ENCODE measurements at places on chromosomes 16 and 17.

DNA sequence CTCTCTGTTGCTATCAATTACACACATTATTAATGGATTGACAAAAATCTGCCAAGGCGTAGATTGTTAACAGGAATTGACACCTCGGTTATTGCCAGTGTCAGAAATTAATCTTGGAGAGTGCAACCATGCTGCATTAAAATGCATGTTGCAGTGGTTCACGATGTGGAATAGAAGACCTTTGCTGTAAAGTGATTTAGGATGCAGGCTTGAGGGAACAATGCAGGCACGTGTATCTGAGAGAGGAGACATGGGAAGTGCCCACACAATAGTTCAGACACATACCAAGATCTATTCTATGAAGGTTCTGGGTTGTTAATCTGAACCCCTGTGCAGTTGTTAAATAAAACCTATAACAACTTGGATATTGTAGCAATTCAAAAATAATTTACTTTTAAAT is 1032.8 kb upstream of the CDH8 start:
- DNase-seq, result no peak

DNA sequence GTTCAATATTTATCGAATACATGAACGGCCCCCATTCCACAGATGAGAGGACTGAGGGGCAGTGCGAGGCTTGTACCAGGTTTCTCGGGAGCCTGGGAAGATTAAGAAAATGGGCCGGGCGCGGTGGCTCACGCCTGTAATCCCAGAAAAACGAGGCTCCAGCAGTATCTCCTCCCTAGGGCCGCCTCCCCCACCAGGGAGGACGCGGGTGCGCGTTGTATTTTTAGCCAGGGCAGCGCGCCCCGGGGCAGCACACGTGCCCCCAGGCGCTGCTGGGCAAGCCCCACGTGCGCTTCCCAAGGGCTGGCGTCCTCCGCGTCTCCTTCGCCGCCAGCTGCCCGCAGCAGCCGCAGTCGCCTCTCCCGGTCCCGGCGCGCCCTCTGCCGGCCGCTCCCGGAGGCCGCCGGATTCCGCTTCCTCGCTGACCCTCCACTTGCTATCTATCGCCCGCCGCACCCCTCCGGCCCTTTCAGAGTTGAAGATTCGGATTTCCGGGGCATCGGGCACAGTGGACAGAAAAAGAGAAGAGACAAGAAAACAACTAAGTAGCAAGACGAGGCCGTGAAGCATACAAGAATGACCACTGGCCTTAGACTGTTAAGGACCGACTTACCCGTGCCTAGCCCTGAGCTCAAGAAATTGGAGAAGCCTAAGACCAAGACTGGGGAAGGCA is 1.9 kb upstream of the YBX2 start:
- DNase-seq, result peak; percentile 73

DNA sequence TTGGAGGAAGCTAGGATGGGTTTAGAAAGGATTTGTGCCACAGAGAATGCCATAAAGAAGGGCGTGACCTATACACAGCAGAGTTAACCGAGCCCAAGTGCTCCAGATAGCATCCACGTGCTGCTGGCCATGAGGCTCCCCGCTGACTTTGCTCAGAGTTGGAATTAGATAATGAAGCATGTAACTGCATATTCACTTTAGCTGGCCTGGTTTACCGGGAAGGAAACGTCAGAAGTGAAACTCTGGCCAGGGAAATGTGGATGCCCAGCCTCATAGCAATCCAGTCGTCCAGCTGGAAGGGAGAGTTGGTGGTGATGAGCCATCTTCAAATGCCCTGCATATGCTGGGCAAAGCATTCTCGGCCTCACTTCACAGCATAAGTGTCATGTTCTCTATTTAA is 6.1 kb downstream of the KRT35 start:
- DNase-seq, result no peak

GRCh38 chr16:24116989-24117388 is 139.1 kb upstream of the CACNG3 start:
- no peak for DNase-seq

- no peak for DNase-seq
Observed at GRCh38 chr16:49939495-49939894, 83.6 kb upstream of the ZNF423 start.

- DNase-seq, result no peak
Observed at GRCh38 chr16:15858921-15859668, 2.3 kb upstream of the MYH11 start.

DNA sequence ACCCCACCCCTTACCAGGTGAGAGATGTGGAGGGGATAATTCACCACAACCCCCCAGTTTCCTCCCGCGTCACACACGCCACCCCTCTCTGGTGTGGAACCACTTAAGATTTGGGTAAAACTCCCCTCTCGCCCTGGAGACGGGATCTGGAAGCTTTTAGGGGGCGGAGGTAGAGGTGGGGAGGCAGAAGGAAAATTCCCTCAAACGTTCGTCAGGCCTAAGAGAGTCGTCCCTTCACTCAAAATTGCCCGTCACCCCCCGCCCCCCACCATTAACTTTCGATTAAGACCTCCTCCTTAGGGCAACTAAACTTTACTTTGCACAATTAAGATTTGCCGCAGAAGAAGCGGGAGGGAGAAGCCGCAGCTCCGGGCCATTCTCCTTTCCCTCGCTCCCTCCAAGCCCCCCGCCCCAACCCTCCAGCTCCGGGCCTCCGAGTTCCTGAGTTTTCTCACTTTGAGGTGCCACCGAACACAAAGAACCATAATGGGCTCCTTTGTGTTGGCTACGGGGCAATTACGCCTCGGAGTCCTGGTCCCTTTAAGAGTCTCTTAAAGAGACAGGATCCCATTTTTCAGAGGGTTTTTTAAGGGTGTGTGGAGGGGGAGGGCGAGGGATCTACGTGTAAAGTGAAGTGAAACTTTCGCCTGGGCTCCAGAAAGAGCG is 985 bp upstream of the FZD2 start:
- no peak for DNase-seq

GRCh38 chr16:19831678-19832077 is 53.0 kb downstream of the GPRC5B start:
- no peak for DNase-seq

- no peak for DNase-seq
Observed at GRCh38 chr17:62950067-62950466, 16.0 kb upstream of the TANC2 start.

- DNase-seq, result no peak
Observed at GRCh38 chr17:32833076-32833475, 43.8 kb downstream of the MYO1D start.

DNA sequence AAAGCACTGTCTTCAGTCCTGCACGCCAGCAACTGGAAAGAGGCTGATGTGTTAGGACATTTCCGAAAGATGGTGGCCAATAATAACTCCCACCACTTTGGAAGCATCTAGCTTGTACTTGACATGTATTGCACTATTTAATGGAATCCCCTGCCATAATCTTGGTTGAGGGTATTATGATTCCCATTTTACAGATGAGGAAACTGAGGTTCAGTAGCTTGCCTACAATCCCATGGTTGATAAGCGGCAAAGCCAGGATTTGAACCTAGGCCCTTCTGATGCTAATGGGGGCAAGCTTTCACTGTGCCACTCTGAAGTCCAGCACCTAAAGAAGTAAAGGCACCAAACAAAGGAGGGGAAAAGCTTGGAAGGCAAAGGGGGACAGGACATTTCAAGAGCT is 8.0 kb downstream of the CACNG5 start:
- no peak for DNase-seq

- no peak for DNase-seq
Observed at GRCh38 chr17:81176666-81177065, 10.6 kb upstream of the AATK start.

DNA sequence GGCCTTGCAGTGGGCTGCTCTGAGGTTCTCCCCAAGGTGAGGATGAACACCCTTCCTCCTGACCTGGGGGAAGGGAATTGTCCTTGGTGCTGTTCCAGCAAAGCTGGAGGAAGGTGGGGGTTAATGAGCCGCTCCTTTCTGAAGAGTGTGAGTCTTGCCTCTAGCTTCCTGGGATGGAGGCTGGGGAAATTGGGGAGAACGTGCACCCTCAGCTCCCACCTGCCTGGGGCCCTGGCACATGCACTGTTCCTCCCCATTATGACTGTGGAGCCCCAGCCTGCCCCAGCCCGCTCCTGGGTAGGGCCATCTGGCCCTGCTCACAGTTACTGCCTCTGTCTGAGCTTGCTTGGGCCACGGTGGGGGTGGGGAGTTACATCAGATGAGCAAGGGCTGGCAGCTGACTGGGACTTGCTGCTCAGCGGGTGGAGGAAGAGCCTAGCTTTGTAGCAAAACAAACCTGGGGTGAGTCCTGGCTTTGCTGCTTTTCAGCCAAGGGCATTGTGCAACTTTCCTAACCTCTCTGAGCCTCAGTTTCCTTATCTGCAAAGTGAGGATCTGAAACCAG is 11.1 kb downstream of the TNS4 start:
- no peak for DNase-seq

DNA sequence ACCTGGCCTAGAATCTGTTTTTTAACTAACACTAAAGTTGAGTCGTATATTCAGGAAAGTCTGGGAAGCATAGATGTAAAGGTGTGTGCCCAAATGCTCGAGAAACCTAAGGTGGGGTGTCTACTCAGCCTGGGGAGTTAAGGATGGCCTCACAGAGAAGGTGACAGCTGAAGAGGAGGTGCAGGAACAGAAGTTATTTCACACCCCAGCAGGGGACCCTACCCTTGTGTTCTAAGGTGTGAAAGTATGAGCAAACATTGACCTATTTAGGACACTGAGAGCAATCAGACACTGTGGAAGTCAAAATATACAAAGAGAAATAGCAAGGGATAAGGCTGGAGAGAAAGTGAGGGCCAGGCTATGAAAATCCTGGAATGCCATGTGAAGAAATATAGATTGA is 49.0 kb upstream of the DHX40 start:
- DNase-seq, result no peak

- DNase-seq, result no peak
Observed at GRCh38 chr17:80822700-80823410, 168.8 kb upstream of the CHMP6 start.

DNA sequence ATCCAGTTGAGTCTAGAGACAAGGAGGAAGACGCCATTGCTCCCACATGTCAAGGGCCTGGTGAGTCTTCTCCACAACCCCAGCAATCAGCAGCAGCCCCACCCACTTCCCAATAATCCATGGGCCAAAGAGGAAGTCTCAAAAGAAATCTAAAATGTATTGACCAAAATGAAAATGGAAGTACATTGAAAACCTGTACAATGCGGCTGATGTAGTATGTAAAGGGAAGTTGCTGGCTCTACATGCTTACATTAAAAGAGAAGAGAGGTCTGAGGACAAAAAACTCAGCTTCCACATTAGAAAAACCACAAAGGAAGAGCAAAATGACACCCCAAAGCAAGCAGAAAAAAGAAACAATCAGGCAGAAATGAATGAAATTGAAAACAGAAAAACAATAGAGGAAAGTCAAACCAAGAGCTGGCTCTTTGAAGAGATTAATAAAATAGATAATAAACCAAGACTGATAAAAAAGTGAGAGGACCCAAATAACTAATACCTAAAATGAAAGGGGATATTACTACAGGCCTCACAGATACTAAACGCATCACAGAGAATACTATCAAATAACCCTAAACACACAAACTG is 100.6 kb upstream of the METRNL start:
- no peak for DNase-seq

DNA sequence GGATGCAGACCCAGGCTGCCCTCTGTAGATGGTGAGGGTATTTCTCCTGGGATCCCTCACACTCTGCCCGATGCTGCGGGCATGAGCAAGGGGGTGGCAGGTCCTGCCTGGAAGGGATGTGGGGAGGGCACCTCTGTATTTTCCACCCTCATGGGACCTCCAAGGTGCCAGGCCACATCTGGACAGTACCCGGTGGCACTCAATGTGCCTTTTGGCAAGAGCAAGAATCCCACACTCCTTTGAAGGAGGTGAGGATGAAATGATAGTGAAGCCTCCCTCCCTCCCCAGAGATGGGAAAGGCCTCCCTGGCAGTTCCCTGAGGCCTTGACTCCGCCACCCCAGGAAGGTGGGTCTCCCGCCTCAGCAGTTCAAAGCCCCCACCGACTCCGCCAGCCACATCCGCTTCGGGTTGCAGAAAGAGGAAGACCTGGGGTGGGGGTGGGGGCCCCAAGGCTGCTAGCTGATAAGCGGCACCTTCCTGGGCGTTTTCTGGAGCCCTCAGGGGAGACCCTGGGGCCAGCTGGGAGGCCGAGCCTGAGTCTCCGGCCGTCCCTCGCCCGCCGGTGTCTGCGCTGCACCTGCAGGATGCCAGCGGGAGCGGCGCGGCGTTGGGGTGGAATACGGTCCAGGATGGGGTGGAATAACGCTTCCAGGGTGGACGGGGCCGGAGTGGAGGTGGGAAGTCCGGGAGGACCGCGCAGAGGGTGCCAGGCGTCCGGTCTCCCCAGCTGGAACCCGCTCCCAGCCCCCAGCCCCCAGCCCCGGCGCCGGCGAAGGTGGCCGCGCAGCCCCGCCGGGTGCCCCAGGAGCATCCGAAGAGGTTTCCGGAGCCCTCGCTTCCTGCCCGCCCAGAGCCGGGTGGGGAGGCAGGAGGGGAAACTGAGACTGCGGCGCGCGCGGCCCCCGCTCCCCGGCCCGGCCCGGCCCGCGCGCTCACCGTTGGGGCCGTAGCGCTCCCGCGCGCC is 718 bp downstream of the ATP2A3 start:
- DNase-seq, result no peak

DNA sequence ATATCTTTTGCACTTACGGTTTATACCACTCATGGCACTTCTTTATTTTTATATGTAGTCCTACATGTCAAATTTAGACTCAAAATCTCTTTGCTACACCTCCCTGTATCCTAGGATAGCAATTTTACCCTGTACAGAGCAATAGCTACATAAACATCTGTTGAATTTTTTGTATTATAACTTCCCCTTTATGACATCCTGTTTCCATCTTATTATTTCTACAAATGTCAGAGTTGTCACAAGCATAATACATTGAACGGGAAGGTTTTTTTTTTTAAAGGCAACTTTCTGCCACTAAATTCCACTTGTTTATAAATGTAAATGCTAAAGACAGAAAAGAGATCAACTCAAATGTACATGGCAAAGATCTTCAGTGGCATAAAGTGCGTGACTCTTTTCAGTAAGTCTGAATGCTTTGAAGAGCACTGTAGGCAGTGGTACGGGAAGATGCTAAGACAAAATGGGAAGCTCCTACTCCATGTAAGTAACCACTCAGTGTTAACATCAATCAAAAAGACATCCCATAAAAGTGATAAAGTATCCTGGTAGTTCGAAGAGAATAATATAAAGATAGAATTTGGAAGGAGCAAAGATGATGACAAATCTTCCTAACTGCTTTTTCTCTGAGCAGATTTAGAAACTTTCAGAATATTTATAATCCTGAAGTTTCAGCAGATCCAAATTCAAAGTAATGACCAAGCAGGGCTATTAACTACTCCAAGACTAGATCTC is 26.8 kb downstream of the GNA13 start:
- DNase-seq, result no peak
